Right renal cortex interstitium (tissue), 3 donors: ENCODE measurements at places on chromosomes 7 and 10.

GRCh38 chr7:89247207-89247606, 451.7 kb upstream of the TEX47 start:
- no peak for DNase-seq

DNA sequence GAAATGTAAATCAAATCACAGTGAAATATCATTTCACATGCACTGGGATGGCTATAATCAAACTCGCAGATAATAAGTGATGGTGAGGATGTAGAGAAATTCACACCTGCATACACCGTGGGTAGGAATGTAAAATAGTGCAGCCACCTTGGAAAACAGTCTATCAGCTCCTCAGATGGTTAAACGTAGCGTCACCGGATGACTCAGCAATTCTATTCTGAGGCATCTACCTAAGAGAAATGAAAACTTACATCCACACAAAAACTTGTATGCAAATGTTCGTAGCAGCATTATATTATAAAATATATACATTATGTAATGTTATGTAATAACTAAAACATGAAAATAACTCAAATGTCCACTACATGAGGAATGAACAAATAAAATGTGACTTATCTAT, 38.9 kb downstream of the SH3PXD2A start:
- DNase-seq = no peak

- no peak for DNase-seq
Observed at GRCh38 chr10:24989867-24990266, 26.1 kb downstream of the ENKUR start.

DNA sequence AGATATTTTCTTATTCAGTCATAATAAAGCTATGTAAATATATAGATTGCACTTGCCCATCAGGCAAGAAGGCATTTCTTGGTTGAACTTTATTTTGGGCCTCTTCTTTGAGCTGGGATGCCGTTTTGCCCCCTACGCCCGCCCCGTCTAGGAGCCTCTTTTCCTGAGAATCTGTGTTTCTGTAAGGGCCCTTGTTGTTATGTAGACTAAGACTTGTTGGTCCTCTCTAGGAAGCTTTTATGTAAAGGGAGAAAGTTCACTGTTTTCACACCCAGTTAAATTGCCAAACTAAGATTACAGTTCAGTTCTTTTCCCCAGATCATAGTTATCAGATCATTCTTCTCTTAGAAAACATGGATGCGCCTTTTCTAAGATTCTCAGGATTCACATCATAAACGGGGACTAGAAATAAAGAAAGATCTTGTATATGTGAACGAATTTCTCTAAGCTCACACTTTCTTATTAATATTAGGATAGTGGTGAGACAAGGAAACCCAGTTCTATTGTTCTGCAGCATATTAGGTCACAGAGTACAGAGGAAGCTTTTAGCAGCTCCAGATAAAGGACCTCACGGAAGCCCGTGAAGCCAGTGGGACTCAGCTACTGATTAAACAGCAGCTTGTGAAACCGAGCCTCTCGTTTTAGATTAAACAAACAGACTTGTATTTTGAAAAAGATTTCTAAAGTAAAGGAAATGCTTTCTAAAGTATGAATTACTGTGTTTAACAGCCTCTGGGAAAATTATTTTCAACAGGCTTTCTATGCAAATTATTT, 3.8 kb downstream of the LMTK2 start:
- DNase-seq = no peak

GRCh38 chr7:152522571-152523067, 86.8 kb upstream of the KMT2C start:
- DNase-seq = no peak

DNA sequence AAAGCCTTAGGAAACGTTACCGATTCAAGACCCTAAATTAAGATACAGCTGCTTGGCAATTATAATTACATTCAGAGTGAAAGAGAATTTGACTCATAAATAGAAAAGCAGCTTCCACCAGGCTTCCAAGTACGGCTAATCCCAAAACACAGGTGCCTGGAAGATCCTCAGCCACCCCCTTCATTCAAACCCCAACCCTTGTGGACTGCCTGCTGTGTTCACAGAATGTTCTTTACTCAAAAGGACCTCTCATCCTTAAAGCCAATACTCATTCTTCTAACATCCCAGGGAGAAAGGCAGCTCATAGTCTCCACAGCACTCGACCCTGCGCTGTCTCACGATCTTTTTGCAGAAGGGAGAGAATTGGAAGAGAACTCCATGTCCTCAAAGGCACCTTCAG, 32.9 kb downstream of the RNF32 start:
- DNase-seq = no peak

DNA sequence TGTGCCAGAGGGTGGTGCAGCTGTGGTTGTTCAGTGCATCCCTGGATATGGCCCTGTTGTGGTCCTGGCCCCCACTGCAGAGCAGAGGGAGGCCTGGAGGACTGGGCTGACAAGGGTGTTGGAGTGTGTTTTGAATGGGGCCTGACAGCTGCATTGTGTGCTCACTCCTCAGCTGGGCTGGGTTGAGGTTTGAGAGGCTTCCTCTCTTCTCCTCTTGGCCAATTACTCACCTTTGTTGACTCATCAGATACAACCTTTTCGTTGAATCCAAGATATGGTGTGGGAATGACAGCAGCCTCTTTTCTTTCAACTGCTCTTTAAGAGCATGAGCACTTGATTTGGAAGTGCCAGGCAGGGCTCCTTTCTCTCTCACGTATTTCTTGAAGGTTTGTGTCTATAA, 228.5 kb upstream of the COBL start:
- no peak for DNase-seq

DNA sequence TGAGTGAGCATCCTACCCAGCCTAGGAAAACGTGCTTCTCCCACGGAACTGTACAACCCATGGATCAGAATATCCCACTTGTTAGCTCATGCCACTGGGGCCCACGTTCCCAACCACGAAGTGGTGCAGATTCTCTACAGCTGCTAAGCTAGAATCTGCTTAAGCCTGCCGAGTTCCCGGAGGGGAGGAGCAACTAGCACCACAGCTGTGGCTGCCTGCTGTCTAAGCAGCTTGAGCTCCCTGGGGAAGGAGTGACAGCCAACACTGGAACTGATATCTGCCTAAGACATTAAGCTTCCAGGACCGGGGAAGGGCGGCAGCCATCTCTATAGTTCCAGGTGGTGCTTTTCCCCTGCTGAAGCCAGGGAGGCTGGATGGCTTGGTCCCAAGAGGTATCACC, 334.7 kb upstream of the CHRM2 start:
- DNase-seq = no peak

GRCh38 chr10:74433595-74433956, 282.6 kb downstream of the ADK start:
- DNase-seq = no peak

- no peak for DNase-seq
Observed at GRCh38 chr10:69780077-69780476, 21.6 kb upstream of the COL13A1 start.

DNA sequence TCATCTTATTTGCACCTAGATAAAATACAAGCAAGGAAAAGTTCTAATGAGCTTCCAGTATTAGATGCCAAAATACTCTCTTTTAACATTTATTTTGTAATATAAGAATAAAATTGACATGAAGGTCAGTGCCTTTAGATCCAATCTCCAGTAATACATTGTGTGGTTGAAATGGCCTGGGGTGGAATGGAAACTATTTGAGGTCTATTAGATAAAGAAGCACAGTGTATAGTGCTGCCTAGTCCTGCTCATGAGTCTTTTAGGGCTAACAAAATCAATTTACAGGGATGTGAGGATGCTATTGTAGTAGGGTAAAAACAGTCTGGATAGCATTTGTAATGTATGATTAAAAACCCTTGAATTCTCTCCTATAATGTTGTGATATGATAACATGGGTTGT, 84.5 kb upstream of the ETV1 start:
- no peak for DNase-seq

DNA sequence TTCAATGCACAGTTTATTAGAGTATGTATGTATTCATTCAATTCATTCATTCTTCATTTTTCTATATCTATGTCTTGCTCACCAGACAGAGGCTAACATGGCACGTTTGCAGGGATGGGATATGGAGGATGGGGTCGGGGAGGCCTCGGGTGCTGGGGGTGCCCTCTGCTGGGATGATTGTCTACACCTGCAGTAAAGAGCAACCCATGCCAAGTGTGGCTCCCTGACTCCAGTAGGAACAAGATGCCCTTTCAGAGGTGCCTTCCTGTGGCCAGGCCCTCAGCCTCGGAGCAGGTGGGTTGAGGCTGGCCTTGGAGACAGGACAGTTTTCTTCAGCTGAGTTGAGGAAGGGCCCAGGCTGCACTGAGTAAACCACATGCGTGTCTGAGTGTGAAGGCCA, 157.2 kb downstream of the SH2D4B start:
- no peak for DNase-seq

GRCh38 chr10:104255311-104255981, 754 bp downstream of the GSTO1 start:
- no peak for DNase-seq

DNA sequence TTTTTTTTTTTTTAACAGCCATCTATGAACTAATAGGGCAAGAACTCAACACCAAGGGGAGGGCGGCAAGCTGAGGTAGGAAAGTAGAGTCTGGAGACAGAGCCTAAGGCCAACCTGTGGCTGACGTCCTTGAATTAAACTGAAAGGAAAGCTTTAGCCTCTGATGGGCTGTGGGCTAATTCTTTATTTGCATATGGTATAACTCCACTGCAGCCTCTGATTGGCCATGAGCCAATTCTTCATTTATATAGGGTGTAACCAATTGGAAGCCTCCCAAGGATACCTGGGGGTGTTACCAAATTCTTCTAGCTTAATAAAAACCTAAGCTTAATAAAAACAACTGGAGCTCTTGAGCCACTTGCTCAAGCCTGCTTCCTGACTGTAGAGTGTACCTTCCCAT, 10.3 kb downstream of the TYW1 start:
- no peak for DNase-seq

GRCh38 chr10:44347609-44348400, 37.1 kb downstream of the CXCL12 start:
- DNase-seq = no peak

GRCh38 chr7:84477786-84478478, 283.3 kb upstream of the SEMA3A start:
- DNase-seq = no peak
